ENCODE measurements at places on chromosomes 5 and 9.

DNA sequence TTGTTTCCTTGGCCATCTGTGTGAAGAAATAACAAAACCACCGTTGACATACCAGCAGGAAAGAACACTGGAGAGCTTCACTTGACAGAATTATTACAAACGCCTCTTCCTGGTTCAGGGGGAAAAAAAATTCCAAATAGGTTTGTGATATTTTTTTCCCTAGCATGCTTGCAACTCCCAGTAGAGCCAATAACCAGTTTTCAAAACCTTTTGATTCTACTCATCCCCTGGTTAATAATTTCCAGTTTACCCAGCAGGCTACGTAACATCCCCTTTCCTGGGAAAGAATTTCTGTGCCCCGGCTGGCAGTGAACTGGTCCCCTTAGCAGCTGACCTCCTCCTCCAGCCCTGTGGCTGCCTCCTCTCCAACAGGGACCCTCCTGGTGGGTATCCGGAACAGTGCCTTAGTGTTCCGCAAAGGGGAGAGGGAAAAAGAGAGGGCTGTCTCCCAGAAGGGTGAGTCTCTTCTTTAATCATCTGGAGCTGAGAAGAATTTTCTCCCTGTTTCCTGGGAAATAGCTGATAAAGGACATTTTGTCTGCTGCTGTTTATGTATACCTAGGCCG, 72.8 kb upstream of the BOD1 start:
- DNase-seq: no peak
- H3K27me3 ChIP-seq: no peaks in the 10 kb centered on the region
- no peaks in the 10 kb centered on the region for H3K4me1 ChIP-seq
- H3K27ac ChIP-seq: no peak overlapping the region

GRCh38 chr5:110956280-110956912, 115.1 kb upstream of the TSLP start:
- no peak for DNase-seq
- H3K27me3 ChIP-seq: no peaks in the 10 kb centered on the region
- H3K27ac ChIP-seq: no peak overlapping the region

DNA sequence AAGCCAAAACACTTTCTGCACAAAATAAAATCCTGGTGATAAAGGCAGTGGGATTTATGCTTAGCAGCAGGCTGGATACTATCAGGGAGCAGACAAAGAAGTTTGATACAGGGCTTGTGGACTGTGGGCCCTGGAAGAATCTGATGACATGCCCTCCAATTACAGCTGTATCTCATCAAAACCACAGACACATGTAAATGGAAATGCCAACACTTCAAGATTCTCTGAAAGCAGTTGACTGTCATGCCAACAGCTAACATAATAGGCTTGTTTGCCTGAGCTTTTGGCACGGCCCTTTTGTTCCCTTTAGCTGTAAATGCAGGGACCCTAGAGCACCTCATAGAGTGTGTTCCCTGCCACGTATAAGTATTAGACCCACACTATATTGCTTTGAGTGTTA, 114.4 kb downstream of the STK32A start:
- no peaks in the 10 kb centered on the region for H3K36me3 ChIP-seq
- no peaks in the 10 kb centered on the region for H3K27me3 ChIP-seq
- no peak overlapping the region for H3K4me3 ChIP-seq
- no peak overlapping the region for H3K27ac ChIP-seq
- DNase-seq: no peak

GRCh38 chr5:141780952-141781781, 97.0 kb downstream of the PCDH1 start:
- peaks cover 3% of the 10 kb centered on the region for H3K27me3 ChIP-seq
- H3K4me1 ChIP-seq: peaks cover 5% of the 10 kb centered on the region
- no peaks in the 10 kb centered on the region for H3K36me3 ChIP-seq
- DNase-seq: no peak
- H3K4me3 ChIP-seq: no peak overlapping the region

DNA sequence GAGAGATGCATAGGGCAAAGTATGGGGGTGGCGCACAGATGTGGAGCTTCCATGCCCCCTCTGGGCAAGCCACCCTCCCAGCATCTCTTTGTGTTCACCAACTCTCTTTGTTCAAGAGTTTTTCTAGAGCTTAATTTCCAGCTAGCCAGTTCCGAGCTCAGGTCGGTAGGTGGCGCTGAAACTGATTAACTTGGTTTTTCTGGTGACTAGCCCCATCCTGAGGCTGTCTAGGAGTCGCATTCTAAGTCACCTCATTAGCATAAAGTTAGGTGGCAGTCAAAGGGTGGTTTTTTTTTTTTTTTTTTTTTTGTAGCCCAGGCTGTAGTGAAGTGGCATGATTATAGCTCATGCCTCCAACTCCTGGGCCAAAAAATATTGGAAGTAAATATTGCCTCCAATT, 476.4 kb downstream of the KDM4C start:
- H3K27me3 ChIP-seq: peaks cover 17% of the 10 kb centered on the region
- no peak overlapping the region for H3K27ac ChIP-seq
- no peak overlapping the region for H3K4me3 ChIP-seq
- H3K4me1 ChIP-seq: peaks cover 9% of the 10 kb centered on the region

GRCh38 chr5:94174748-94175411, 433.5 kb upstream of the POU5F2 start:
- no peak overlapping the region for H3K4me3 ChIP-seq
- H3K27me3 ChIP-seq: peaks cover 5% of the 10 kb centered on the region
- H3K27ac ChIP-seq: no peak overlapping the region

GRCh38 chr5:115573133-115573532, 28.6 kb upstream of the FEM1C start:
- H3K36me3 ChIP-seq: no peaks in the 10 kb centered on the region
- H3K27ac ChIP-seq: no peak overlapping the region
- no peak for DNase-seq
- H3K4me1 ChIP-seq: no peaks in the 10 kb centered on the region
- H3K4me3 ChIP-seq: no peak overlapping the region
- H3K27me3 ChIP-seq: peaks cover 18% of the 10 kb centered on the region

- no peaks in the 10 kb centered on the region for H3K4me1 ChIP-seq
- no peaks in the 10 kb centered on the region for H3K36me3 ChIP-seq
- no peak for DNase-seq
- no peak overlapping the region for H3K27ac ChIP-seq
- no peaks in the 10 kb centered on the region for H3K27me3 ChIP-seq
Observed at GRCh38 chr9:79788662-79789061, 216.9 kb downstream of the TLE4 start.

- no peaks in the 10 kb centered on the region for H3K27me3 ChIP-seq
- H3K36me3 ChIP-seq: no peaks in the 10 kb centered on the region
- peaks cover 13% of the 10 kb centered on the region for H3K4me1 ChIP-seq
- H3K27ac ChIP-seq: no peak overlapping the region
- H3K4me3 ChIP-seq: no peak overlapping the region
Observed at GRCh38 chr5:142474431-142475094, 149.7 kb upstream of the SPRY4 start.

- peaks cover 21% of the 10 kb centered on the region for H3K36me3 ChIP-seq
- no peak for DNase-seq
- H3K4me3 ChIP-seq: no peak overlapping the region
- H3K27ac ChIP-seq: no peak overlapping the region
- H3K4me1 ChIP-seq: no peaks in the 10 kb centered on the region
Observed at GRCh38 chr5:179777909-179778308, 15.9 kb upstream of the LTC4S start.

DNA sequence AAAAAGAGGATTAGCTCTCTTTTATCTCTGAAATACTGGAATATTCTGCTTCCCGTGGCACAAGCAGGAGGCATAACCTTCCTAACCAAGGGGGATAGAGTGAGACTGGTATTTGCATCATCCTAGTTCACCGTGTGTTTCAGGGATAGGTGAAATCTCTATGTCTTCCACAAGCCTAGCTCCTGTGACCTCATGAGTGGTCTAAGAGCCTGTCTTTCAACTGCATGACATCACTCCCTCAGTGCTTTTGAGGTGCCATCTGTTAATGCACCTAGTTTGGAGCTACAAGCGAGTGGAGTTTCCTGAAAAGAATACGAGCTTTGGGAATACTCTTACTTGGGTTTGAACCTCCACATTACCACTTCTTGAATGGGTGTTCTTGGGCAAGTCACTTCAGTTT, 181.8 kb downstream of the PAPPA start:
- H3K27ac ChIP-seq: no peak overlapping the region
- H3K4me1 ChIP-seq: no peaks in the 10 kb centered on the region
- no peak for DNase-seq
- no peak overlapping the region for H3K4me3 ChIP-seq
- H3K27me3 ChIP-seq: peaks cover 3% of the 10 kb centered on the region

GRCh38 chr9:33959725-33960124, 89.0 kb downstream of the UBAP2 start:
- no peak for DNase-seq
- peaks cover 36% of the 10 kb centered on the region for H3K36me3 ChIP-seq
- H3K27me3 ChIP-seq: no peaks in the 10 kb centered on the region
- peaks cover 3% of the 10 kb centered on the region for H3K4me1 ChIP-seq
- H3K27ac ChIP-seq: no peak overlapping the region

DNA sequence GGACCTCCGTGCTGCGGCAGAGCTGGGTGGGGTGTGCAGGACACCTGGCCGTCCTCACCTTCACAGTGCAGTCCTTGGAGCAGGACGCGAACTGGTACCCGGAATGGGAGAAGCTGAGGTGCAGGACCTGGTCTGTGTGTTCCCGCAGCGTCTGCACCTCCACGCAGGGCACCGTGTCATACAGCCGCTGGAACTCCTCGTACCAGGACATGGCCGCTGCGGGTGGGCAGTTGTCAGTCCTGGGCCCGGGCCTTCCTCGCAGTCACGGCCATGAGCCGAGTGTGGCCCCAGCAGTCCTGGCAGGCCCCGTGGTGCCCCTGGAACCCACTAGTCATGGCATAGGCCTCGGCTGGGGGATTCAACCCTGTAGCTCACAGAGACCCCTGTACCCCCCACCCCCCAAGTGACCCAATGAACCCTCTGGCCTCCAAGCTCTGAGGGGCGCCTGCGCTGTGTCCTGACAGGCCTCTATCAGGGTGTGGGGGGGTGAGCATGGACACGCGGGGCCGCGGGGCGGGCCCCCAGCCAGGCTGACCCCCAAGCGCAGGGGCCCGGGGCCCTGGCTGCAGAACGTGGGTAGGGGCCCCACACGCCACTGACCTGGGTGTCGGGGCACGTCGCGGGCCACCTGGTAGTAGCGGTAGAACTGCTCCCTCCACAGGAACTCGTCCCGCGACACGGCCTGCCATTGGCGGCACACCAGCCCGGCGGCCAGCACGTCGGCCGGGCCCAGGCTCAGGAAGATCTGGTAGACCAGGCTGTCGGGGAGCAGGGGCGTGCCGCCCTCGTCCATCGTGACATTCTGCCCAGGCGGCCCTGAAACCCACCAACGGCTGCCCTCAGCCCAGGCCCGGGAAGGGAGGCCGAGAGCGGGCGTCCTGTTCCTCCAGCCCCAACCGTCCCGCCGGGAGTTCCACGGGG, 987 bp downstream of the FBXW5 start:
- DNase-seq: peak; percentile 85
- peaks cover 16% of the 10 kb centered on the region for H3K36me3 ChIP-seq
- H3K4me3 ChIP-seq: peak overlapping the region; percentile 83
- H3K27ac ChIP-seq: peak overlapping the region; percentile 82

- no peak for DNase-seq
- no peaks in the 10 kb centered on the region for H3K36me3 ChIP-seq
- no peak overlapping the region for H3K4me3 ChIP-seq
- H3K27ac ChIP-seq: no peak overlapping the region
- peaks cover 21% of the 10 kb centered on the region for H3K4me1 ChIP-seq
Observed at GRCh38 chr9:35938474-35939356, 19.2 kb downstream of the OR2S2 start.

- DNase-seq: no peak
- no peak overlapping the region for H3K27ac ChIP-seq
- H3K4me1 ChIP-seq: no peaks in the 10 kb centered on the region
Observed at GRCh38 chr5:107636555-107636954, 34.2 kb downstream of the EFNA5 start.

DNA sequence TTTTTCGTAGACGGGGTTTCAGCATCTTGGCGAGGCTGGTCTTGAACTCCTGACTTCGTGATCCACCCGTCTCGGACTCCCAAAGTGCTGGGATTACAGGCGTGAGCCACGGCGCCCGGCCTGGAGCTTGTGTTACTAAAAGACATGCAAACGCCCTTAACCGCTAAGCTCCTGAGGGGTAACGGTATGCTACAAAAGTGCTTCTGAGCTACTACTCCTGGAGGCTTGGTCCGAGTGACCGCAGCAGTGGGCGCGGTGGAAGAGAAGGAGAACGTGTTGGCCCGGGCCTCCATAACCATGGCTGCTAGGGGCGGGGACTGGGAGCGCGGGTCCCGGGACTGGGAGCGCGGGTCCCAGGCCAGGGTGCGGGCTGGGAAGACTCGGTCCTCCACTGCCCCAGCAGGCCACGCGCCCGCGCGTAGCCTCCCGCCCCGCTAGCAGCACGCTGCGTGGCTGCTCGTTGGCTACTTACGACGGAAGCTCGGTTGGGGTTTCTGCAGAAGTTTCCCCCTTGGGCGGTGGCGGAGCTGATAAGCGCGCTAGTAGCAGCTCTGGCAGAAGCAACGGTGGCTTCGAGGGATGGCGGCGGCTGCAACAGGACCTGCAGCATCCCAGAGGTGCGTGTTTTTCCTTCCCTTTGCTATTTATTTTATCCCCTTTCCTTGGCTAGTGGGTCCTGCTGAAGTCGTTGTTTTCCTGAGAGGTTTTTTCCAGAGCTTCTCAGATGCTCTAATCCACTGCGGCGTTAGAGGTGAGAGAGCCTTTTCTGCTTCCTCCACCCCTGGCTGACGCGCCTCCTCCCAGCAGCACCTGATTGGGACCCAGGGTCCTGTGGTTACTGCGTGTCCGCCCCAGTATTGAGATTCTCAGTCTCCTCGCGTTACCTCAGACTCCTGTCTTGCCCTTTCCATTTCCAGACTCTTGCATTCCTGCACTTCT, 69.2 kb upstream of the CCDC180 start:
- H3K36me3 ChIP-seq: no peaks in the 10 kb centered on the region
- peaks cover 15% of the 10 kb centered on the region for H3K4me1 ChIP-seq
- peak overlapping the region; percentile 90 for H3K4me3 ChIP-seq
- H3K27ac ChIP-seq: peak overlapping the region; percentile 90
